ENCODE measurements at places on chromosomes 2 and 18.
A peak's percentile ranks its signal among the peaks of the same experiment; 100 is the strongest.

DNA sequence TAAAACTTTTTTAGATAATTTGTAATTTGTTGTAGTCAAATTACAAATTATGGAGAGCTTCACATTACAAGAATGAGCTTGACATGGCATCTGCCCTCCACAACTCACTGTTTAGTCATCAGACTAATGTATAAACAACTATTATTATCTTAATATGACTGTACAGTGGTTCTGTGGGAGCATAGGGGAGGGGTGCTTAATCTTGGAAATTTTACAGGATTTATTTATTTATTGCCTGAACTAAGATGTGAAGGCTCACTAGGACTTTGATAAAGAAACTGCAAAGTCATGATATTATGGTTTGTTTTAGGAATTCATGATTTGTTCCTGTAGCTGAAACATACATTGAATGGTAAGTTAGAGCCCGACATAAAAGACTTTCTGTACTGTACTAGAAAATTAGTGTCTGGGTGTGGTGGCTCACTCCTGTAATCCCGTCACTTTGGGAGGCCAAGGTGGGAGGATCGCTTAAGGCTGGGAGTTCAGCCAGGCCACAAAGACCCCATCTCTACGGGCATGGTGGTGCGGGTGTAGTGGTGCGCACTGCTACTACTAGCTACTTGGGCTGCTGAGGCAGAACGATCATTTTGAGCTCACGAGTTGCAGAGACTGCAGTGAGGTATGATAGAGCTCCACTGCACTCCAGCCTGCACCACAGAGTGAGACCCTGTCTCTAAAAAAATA, 2.1 kb downstream of the MARCHF7 start:
- peak; percentile 83 for DNase-seq

GRCh38 chr18:45136381-45137086, 455.8 kb downstream of the SETBP1 start:
- no peak for DNase-seq

DNA sequence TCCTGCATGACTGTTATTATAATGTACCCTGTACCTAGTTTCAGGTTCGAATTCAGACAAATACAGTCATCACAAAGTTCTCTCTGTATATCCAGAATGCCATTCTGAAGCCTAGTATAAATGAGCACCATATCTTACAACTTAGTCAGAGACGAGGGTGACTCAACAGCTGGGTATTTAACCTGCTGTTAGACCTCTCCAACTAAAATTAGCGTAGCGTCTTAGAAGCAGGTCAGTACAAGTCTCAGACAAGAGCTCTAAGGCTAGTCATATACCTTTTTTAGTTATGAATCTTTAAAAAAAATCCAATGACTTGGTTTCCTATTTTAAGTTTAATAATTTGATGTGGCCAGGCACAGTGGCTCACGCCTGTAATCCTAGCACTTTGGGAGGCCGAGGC, 74.1 kb downstream of the CABYR start:
- peak; percentile 100 for DNase-seq

- DNase-seq = no peak
These were observed 43.4 kb downstream of the MRO start for GRCh38 chr18:50776383-50776782.

DNA sequence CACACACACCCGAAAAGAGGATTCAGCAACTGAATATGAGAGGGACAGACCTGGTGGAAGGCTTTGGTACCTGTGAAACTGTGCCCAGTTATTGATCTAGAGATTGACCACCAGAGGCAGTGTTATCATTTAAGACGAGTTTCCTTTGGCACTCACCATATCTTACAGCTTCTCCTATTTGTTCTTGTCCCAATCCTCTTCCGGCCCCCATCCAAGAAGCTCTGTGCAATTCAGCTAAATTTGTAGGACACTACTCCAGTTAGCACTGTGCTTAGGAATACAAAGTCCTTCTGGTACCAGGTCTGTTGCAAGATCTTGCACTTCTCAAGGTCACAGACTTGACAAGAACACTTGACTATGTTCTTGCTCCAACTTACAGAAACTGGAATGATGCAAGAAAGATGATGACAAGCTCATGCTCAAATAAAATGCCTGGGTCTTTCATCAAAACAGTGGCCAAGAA, 177.7 kb downstream of the TMEM247 start:
- DNase-seq = peak; percentile 47

DNA sequence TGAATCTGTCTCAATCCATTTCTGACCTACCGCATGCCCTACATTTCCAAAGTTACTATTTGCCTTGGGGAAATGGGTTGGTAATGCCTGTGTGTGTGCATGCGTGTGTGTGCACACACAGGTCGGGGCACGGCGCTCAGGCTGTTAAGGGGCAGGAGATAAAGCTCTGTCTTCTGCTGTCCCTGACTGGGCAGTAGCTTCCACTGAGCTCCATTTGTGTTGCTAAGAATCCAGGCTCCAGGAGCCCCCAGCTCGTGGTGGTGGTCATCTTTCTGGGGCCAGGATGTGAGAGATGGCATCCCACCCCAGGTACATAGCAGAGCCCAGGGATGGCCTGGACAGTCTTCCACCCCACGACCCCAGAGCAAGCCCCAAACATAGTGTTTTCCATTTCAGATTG, 66.7 kb upstream of the HS6ST1 start:
- DNase-seq = no peak

- no peak for DNase-seq
These were observed 15.3 kb upstream of the UGT1A9 start for GRCh38 chr2:233656443-233656842.

GRCh38 chr2:37983719-37984118, 58.6 kb downstream of the RMDN2 start:
- no peak for DNase-seq

DNA sequence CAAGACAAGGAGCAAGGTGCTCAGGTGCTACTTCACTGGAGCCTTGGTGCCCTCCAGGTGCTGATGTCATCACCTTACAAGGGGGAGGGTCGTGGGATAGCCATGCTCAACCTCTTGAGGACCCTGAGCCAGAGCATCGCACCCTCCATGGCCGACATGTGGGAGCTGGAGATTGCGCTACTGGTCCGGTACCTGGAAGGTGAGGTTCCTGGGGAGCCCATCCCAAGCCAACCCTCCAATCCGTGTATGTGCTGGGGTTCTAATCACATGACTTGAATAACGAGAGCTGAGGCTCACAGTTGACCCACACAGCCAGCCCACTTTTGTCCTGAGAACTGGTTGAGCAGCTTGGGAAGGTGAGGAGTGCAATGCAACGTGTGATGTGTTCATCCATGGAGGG, 25.9 kb downstream of the MROH2A start:
- DNase-seq = no peak

- no peak for DNase-seq
These were observed 121.2 kb downstream of the SPP2 start for GRCh38 chr2:234171666-234172065.

DNA sequence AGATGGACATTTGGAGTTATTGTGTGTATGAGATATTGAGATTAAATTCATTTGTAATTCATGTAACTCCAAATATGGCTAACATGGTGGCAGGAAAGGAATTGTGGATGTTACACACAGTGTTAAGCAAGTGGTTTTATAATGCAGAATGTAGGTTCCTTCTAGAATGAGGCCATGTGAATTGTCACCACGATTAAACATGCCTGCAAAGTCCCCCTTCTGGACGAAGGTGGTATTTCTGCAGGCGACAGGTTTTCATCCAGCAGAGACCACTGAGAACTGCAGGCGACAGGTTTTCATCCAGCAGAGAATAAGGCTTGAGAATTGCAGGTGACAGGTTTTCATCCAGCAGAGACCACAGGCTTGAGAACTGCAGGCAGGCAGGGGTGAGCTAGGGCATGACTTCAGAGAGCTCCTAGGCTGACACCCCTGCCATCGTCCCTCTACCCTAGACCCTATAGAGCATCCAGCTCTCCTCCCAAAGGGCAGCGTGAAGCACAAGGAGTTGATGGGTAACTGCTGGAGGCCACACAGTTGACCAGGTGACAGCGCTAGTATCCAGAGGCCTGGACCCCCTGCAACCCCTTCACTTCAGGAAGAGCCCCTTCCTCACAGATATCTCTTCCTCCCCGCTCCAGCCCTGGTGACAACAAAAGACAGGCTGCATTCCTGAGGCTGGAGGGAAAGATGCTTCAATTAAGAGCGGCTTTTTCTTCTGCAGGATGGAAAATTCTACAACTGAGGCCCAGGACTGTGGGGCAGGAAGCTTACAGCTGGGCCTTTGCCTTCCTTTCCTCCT, 175.8 kb downstream of the LOXHD1 start:
- peak; percentile 28 for DNase-seq

GRCh38 chr2:207136874-207137273, 28.9 kb downstream of the KLF7 start:
- DNase-seq = no peak

GRCh38 chr2:240707043-240707756, 15.5 kb downstream of the AQP12A start:
- no peak for DNase-seq

DNA sequence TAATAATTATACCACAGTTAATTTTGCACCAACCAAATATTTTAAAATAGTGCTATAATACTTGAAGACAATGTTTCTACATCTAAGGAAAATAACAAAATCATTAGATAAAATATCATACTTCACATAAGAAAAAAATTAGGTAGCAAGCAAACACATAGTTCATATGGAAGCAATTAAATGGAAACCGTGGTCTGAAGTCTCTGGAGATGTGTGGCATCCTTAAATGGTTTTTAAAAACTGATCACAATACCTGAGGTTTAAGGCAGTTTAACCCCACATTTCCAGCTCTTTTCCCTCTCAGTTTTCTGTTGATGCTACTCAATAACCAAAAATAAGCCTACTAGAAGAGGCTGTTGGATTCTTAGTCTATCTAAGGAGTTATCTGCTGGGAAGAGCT, 71.3 kb downstream of the ASXL2 start:
- no peak for DNase-seq

DNA sequence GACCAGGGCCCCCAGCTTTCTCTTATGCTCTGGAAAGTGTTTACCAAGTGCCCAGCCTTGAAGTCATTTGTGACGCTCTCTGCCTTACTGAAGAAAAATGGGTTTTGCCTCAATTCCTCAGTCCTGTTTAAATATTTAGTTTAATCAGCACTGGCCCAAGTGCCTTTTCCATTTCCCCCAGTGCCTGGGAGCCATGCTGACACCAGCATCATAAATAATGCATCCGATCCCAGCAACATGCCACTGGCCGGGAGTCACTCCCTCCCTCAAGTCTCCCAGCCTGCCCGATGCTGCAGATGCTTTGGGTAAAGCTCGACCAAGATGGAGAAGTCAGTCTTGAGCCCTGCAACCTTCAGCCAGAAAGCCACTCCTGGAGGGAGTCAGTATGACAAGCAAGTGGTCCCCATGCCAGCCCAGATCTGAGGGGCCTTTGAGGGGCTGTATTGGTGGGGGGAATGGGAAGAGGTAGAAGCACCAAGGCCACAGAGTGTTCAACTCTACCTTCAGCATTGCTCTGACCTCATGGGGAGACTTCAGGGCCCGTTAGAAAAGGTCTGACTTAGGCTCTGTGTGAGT, 12.0 kb upstream of the MTA3 start:
- DNase-seq = no peak

DNA sequence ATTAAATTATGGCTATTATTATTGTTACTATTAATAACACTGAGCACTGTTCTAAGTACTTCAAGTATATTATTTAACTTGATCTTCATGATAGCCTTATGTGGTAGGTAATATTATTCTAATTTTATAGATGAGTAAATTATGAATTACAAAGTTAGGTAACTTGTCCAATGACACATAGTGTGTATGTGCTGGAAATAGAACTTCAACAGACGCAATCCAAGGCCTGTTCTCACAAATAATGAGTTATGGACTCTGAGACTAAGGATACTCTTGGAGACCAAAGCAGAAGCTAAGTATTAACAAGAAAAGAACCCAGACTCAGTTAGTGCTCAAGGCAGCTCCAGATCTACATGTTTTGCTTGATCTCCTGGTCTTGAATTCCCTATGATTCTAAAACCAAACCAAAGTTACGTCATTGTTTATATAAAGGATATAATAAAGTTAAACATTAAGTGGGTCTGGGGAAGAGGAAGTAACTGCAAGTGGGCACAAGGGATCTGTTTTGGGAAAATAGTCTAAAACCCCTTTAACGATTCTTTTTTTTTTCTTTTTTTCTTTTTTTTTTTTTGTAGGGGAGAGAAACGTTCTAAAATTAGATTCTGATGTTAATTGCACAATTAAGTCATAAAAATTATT, 211.3 kb downstream of the ERBB4 start:
- DNase-seq = no peak

DNA sequence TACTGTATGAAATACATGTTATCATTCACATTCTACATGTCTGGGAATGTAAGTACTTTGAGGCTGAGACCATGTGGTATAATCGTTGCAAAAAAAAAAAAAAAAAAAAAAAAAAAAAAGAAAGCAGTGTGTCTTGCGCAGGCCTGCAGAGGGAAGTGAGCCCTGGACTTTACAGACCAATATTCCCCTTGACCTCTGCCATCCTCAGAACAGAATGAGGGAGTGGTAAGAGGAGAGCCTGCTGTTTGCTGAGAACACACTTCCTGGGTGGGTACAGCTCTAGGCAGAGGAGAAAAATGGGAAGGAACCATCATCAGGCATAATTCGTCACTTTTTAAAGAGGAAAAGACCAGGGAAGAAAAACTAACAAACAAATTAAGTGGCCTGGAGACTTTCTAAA, 28.8 kb upstream of the TBC1D8 start:
- DNase-seq = no peak

DNA sequence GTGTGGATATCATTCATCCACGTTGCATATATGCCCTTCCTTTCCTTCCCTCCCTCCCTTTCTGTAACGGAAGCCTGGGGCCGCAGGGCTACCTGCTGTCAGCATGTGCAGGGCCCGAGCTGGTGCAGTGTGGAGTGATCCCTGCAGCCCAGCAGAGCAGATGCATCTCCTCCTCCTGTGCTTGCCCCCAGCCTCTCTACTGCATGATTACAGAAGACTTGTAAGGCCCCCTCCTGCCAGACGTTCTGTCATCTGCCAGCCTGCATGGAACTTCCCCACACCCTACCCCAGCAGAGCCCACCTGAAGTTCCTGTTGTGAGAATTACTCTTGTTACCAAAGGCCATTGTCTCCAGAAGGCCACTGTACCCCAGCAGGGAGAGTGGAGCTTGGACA, 67.5 kb upstream of the FOSL2 start:
- DNase-seq = no peak

DNA sequence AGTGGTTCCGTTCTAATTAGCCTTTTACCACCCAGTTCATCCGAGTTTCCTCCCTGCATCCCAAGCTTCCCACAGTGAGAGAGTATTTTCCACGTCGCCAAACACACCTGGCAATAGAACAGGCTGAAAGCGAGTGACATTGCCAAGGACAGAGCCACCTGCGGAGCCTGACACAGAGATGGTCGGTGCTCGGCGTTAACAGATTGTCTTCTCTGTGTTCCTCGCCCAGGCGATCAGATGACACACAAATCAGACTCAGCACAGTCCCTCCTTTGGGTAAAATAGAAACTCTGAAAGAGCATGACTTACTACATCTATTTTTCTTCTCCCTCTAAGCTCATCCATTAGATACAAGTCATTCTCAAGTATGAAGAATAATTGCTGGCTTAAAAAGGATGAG, 107.7 kb downstream of the CD226 start:
- DNase-seq = no peak

Data from bronchial epithelial cell (primary cell).